ENCODE measurements at places on chromosomes 11 and 22.

DNA sequence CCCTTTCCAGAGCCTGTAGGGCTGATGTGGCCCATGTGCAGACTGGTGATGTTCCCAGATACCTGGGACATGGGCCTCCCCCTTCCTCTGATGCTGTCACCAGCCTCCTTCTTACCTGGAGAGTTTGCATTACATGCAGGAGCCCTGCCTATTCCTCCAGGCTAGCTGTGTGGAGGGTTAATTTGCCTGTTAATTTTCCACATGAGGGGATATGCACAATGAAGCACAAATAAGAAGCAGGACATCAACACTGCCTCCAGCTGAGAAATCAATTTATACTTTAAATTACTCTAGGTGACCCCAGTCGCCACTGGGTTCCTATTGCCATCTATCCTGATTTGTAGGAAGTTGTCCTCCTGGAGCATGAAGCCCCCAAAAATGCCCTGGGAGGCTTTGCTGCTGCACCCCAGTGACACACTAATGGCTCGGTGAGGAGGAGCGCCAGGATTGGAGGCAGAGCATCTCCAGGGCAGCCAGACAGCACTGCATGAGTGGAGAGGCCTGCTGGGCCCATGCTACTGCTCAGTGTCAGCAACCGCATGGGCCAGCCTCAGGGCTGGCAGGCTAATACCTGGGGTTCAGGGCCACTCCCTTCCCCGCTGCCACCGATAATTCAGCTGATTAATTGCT lies 101.6 kb upstream of the USP47 start:
- DNase-seq = no peak

GRCh38 chr22:19291218-19291579 lies 320 bp downstream of the CLTCL1 start:
- no peak for DNase-seq

- DNase-seq = no peak
Measured at GRCh38 chr11:57311109-57311936, 13.4 kb downstream of the TNKS1BP1 start.

DNA sequence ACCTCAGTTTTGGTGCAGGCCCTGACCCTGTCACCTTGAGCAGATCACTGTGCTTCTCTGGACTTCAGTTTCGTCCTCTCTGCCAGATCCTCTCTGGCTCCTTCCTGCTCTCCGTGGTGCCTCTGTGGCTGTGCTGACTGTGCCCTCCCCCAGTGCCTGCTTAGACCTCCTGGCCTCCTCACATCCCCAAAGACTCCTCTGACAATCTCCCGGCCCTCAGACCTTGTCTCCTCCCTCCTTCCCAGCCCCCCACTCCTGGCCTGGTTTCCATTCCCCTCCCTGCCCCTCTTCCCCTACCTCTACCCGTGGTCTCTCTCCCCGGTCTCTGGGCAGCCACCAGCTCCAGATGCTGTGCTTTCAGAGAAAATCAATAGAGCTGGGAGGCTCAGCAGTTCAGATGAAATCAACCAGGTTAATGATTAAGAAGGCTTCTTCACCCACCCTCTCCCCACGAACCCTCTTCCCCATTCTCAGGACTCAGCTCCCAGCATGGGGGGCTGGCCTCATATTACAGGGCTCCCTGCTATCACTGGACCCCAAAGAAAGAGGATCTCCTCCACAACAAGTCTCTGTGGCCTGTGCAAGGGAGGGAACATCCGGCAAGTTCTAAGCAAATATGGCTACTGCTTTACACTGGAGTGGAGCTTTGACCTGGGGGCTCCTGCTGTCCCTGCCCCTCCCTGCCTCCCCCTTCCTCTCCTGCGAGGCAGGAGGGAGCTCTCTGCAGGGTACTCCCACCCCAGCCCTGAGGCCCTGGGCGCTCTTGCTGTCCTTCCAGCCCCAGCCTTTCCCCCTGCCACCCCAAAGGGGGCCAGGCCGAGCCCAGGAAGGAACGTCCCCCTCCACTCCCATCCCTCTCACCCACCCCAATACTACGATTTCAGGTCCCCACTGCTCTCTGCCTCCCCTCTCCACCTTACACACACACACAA lies 8.5 kb downstream of the BACE1-AS start:
- DNase-seq = no peak

DNA sequence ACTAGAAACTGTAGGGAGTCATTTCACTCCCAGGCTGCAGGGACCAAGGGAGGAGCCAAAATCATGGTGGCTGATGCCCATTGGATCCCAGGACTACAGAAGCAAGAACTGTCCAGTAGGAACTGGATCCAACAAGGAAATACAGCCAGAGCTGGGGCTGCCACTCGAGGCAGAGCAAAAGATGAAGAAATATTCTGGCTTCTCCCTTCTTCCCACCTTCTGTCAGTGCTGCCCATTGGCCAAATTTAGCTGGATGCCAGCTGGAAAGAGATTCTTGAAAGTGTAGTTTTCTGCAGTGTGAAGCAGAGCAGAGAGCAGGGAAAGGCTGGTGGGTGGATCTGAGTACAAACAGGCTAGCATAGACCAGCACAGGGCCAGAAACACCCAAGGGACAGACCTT lies 45.6 kb downstream of the COMMD9 start:
- no peak for DNase-seq

DNA sequence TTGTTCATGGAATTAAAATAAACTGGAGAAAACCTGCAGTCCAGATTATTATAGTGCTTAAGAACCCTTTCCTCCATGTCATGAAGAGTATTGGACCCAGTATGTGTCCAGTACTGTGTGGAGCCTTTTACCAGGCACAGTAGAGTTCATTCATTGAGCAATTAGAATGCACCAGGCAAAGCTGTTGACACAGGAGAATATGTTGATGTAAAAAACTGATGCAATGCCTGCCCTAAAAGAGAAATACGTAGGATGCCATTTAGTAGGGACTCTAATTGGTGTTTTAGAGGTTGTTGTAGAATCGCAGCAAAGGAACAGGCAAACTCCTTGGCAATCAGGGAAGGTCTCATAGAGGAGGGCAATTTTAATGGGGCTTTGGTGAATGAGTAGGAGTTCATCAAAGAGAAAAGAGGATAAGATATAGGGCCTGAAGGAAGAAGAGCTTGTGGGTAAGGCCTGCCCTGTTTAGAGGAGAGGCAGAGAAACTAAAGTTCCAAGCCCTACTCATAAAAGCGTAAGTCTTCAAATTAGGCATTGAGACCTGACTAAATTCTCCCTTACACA lies 126.4 kb downstream of the SEZ6L start:
- DNase-seq = no peak

DNA sequence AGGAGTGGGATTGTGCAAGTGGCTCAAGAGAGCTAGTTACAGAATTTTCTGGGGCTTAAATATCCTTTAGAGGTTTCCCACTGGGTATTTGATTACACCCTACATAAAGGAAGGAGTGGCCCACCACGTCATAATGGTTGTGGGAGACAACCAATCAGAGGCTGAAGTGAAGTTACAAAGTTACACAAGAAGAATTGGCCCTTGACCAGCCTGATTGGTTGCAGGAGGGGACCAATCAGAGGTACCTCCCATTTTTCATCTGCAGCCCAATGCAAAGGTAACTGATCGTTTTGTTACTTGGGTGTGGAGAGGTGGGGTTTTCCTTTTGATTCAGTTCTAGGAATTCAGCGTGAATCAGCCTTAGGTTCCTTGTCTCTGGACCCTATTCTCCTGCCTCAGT lies 430.5 kb upstream of the FAT3 start:
- DNase-seq = no peak

DNA sequence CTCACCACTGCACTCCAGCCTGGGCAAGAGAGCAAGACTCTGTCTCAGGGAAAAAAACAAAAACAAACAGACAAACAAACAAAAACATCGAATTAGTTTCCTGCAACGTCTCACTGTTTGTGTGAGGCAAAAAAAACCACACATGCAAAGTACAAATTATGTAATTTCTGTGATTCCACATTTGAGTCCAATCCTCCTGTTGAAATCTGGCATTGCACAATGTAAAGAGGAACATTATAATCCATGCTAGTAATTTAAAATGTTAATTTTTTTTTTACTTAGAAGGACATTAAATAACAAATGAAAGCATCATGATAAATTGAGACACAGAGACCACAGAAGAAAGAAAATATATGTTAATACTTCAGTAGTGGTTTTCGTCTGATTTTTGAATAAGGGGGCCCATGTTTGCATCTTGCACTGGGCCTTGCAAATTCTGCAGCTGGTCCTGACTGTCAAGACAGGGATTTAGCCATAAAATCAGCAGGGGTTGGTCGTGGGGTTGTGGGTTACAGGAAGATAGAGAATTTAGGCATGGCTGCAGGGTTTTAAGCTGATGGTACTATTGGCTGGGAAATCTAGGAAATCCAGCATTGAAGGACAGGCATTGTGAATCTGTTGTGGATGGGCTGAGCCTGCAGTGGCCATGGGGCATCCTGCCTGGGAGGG lies 102.6 kb upstream of the ALDH3B2 start:
- no peak for DNase-seq

DNA sequence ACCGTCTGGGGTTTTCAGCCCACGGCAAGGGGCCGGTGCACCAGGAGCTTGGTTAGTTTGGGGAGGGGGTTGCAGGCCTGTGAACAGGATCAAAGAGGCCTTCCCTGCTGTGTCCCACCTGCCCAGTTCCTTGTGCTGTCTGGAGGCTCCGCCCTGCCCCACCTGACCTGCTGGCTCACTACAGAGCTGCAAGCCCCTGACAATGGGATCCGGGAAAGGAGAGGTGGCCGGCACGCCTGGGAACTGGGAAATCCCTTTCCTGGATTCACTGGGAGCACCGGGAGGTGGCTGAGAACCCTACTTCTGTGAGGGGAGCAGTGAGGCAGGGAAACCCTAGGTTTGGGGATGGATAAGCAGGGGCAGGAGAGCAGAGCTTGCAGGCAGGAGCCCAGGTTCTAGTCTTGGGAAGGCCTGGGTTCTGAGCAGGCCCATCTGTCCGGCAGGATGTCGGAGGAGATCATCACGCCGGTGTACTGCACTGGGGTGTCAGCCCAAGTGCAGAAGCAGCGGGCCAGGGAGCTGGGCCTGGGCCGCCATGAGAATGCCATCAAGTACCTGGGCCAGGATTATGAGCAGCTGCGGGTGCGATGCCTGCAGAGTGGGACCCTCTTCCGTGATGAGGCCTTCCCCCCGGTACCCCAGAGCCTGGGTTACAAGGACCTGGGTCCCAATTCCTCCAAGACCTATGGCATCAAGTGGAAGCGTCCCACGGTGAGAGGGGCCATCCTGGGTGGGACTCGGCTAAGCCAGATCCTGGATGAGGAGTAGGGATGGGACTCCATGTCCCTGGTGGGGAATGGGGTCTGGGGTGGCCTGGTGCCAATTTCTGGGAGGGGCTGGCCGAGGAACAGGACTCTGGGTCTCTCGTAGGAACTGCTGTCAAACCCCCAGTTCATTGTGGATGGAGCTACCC lies 786 bp downstream of the CAPN1 start:
- DNase-seq = no peak

DNA sequence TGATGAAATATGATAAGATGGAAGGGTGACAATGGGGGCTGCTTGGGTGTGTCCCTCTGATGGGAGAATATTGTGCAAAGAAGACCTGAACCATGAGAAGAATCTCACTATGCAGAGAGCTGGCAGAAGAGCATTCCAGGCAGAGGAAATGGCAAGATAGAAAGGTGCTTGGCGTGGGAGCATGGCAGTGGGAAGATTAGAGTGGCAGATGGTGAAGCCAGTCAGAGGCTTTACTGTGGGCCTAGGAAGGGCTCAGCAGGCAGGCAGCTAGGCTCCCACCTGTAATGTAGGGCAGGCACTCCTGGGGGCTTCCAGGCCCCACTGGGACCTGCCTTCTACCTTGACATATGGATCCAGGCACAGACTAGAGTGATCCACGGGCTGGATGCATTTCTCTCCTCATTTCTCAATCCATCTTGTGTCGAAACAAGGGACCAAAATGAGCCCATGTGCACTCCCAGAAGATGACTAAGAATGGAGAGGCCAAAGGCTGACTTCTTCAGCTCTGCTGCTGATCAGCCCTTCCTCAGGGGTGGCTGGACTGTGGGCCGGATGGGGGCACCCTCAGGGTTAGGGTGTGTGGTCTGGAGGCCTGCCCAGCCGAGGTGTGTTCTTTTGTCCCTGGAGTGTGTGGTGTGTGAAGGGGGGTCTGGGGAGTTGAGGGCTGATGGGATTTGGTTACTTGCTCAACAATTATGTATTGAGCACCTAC lies 88.3 kb downstream of the TSPAN18 start:
- peak; percentile 86 for DNase-seq

DNA sequence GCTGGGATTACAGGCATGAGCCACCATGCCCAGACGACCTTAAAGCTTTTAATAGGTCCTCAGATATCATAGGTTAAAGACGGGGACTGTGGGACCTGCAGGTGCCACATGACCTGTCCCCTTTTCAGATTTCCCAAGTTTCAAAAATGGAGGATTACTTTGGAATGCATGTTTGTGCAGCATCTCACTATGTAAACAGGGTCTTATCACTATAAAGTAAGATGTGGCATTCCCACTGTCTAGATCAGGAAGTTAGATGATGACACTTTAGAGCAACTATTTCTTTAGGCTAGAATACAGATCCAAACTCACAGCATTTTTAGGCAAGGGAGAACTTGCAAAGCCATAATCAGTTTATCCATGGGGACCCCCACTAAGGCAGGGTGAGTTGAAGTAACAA lies 92.8 kb downstream of the USP35 start:
- no peak for DNase-seq

DNA sequence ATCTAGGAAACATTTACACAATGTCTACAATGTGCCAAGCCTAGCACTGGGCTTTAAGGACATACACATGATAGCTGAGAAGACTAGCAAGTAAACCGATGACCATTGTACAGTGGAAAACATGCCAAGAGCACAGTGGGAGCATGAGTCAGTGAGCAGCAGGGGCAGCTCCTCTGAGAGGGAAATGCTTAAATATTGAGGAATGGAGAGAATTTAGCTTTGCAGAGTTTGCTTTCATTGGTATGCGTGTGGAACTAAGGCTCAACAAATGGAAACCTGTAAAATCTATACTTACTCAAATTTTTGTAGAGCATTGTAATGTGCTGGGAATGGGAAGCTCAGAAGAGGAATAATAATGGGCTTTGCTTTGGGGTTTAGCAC lies 282.3 kb downstream of the ST3GAL4 start:
- DNase-seq = no peak

DNA sequence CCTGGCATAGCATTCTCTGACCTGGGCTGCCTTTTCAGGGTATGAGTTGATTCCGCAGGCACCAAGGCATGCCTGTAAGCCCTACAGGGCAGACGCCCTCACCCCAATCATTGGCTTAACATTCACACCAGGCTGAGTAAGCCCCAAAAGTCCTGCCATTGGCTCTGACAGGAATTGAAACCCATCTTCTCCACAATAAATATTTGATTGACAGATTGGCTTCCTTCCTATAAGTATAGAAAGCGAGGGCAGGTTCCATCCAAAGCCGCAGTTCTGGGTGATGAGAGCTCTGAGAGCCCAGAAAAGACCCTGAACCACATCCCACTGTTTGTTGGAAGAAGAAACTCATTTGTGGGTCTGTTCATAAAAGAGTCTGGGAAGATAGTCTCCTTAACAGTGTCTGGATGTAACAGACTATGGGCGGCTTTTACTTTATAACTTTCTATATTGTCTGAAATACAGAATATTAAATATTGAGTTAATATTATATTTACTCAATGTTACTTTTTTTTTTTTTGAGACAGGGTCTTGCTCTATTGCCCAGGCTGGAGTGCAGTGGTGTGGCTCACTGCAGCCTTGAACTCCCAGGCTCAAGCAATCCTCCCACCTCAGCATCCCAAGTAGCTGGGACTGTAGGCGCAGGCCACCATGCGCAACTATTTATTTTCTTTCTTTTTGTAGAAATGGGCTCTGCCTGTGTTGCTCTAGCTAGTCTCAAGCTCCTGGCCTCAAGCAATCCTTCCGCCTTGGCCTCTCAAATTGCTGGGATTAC lies 46.8 kb downstream of the FAM83F start:
- no peak for DNase-seq

- DNase-seq = no peak
Measured at GRCh38 chr11:60781286-60781980, 3.7 kb upstream of the MS4A10 start.
